ENCODE measurements at places on chromosomes 3 and 15. TPM values are rescaled to one million over a fixed set of nuclear protein-coding genes. Genes with fewer than 3 reads are reported as not detected.

Gene GRIP2
- total RNA-seq = not detected

Gene SOX2
- not detected for total RNA-seq

Gene STRIT1
- total RNA-seq = not detected

Gene MYEF2
- 37.5 TPM for total RNA-seq

Gene APBA2
- 7.0 TPM for total RNA-seq

Gene INSYN1
- not detected for total RNA-seq

Gene PTX3
- 0.11 TPM for total RNA-seq

Gene MOBP
- total RNA-seq = not detected

Gene TYRO3
- 1.3 TPM for total RNA-seq

Gene RLBP1
- total RNA-seq = not detected

Gene PHLDB2
- 3.7 TPM for total RNA-seq

Gene DUOX2
- total RNA-seq = not detected

Gene CCR2
- total RNA-seq = 19.9 TPM

Gene CELSR3
- 11.2 TPM for total RNA-seq

Gene CELF6
- total RNA-seq = 0.91 TPM

Gene BSN
- 0.07 TPM for total RNA-seq

Gene TMIE
- 0.23 TPM for total RNA-seq

Gene FAM107A
- total RNA-seq = not detected

Gene ERC2
- total RNA-seq = 0.11 TPM

Gene C3orf22
- total RNA-seq = not detected

Gene HIGD2B
- 0.16 TPM for total RNA-seq

Gene GLDN
- not detected for total RNA-seq

Gene IQCF5
- total RNA-seq = not detected

Gene SMCO1
- total RNA-seq = not detected
